Activated CD4-positive, alpha-beta T cell treated with anti-CD3 and anti-CD28 coated beads, Interleukin-2, amount 50 U/mL, for 16 hours (primary cell): ENCODE measurements at places on chromosomes 6 and 20.

DNA sequence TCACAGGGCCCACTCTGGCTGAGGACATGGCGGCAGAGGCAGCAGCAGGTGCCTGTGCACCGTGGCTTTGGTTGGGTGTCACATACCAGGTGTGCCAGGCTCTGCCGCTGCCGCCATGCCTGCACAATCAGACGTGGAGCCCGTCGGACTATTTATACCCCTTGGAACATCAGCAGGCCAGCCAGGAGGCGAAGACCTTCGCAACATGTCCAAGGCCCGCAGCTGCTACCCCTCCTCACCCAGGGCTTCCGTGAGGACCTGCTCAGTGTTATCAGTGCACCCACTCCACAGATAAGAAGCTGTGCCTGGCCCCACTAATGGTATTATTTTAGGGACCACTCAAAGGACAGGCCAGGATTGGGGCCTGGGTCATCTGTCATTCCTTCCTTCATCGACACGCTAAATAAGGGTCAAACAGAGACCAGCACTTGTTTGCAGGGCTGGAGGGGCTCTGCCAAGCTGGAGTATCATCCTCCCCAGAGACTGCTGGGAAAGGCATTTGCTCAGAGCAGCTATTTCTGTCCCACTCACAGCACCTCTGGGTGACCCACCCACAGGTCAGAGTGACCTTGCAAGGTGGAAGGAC is 109.2 kb downstream of the BMP7 start:
- no peak for DNase-seq

- peak; percentile 79 for DNase-seq
Measured at GRCh38 chr20:17992224-17992637, 23.4 kb downstream of the MGME1 start.

- no peak for DNase-seq
Measured at GRCh38 chr6:119125576-119125975, 47.1 kb upstream of the FAM184A start.

GRCh38 chr20:10172998-10173655 is 45.5 kb upstream of the SNAP25 start:
- no peak for DNase-seq

GRCh38 chr20:11852189-11852588 is 65.5 kb upstream of the BTBD3 start:
- no peak for DNase-seq

DNA sequence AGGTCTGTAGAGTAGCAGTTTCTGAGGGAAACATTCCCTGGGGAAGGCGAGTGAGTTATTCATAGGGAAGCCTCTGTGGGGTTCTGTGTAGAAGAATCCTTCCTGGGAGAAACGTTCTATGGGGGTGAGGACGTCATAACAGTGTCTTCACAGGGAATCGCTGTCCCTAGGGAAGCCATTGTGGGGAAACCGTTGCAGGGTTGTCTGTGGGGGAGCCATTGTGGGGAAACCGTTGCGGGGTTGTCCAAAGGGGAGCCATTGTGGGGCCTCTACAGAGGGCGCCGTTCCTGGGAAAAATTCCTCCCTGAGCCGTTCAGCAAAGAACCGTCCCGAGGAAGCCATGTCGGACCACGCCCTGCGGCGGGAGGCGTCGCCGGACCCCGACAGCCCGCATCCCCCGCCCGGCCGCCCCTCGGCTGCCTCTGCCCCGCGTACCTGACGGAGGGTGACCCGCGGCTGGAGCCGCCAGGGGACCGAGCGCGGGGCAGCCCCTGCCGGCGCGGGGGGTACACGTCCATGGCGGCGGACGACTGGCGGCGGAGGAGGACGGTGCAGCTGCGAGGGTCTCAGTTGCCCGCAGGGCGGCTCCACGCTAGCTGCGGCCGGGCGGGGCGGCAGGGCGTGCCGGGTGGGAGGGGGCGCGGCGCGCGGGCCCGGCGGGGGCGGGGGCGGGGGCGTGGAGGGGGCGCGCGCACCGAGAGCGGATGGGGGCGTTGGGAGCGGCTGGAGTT is at the start of gene DNAAF9:
Gene DNAAF9 (minus strand): TSS at position 630 of the 731 bp plus-strand sequence. CDS start 112 bp downstream, at position 518.
- DNase-seq, result peak; percentile 37

DNA sequence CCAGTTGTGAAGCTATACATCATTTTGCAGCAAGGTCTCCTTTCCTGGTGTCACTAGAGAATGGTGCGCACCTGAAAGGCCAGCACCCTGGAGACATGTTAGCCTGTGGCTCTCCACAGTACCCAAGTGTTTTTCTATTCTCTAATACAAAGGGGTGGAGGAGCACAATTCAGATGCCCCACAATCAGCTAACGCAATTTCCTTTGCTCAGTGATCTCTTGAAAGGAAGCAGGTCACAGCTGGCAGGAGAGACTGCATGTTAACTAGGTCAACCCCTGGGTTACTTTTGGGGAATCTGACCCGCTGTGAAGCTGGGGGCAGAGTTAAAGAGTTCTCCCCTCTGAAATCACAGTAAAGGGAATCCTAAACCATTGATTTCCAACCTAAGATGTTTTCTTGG is 92.5 kb downstream of the B3GAT2 start:
- no peak for DNase-seq

- DNase-seq, result no peak
Measured at GRCh38 chr20:33490934-33491656, 1.2 kb downstream of the CBFA2T2 start.

DNA sequence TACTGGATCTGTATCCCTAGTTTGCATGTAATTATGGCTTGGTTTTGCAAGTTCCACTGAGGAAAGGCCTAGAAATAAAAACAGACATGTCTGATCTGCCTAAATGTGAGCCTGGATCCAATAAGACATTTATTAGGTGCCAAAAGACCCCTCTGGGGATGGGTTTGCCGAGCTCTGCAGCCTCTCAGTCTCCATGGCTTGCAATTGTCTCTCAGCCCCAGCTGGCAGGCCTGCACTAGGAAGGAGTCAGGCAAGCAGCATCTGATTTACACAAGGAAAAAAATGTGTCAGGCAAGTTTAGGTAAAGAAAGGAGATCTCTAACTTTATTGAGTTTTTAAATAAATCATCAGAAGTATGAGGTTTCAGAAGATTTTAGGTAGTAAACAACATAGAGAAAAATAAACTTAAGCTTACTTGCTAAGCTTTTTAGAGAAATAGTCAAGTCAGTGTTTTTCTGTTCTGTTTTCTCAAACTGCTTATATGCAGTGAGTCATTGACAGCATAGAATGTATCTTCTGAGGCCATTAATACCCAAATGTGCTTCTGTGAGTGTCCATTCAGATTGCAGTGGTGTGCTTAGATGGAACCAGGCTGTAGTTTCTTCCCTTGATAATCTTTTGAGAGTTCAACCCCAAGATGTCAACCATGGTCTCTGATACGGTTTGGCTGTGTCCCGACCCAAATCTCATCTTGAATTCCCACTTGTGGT is 121.0 kb downstream of the FHL5 start:
- no peak for DNase-seq

DNA sequence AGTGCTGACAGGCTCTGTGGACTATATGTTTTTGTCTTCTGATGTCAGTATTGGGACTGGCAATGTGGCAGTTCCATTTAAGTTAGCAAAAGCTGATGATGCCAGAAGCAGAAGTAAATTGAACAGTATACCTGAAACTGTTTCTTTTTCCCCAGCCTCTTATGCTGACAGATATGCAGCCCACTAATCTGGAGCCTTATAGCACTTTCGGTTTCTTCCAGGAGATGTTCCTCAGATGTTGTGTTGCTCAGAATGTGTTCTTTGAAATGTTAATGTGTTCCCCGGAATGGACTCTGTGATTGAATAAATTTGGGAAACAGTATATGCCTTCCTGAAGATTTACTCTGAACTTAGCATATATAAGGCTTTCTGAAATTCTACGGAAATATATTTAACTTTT is 80.7 kb upstream of the MRAP2 start:
- peak; percentile 16 for DNase-seq

DNA sequence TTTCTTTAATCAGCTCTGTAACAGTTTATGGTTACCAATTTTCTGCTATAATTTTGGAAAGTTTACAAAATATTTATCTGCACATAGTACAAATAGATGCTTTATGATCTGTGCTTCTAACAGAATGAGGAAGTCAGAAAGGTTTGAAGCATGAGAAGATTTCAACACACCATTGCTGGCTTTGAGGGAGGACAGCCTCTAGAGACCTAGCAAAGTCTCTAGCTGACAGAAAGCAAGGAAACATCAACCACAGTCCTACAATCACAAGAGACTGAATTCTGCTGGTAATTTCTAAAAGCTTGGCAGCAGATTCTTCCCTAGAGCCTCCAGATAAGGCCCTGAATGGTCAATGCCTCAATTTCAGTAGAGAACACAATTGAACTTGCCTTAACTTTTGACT is 750.8 kb upstream of the SLC35B3 start:
- no peak for DNase-seq

- DNase-seq, result no peak
Measured at GRCh38 chr6:71908162-71908765, 21.9 kb downstream of the RIMS1 start.

DNA sequence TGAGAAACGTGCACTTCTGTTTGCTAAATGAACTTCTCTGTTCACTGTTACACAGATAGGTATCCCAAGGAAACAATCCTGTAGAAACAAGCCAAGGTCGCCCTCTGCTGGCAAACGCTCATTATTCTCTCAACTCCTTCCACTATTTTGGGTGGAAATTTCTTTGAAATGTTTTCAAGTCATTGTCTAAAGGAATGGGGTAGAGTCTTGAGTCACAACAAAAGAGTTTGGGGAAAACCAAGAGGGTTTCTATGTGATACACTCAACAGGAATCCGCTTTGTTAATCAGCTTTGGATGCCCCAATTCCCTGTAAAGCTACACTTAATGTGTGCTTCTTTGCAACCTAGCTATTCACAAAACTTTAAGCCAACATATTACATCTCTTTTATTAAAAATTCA is 4.6 kb upstream of the RAE1 start:
- DNase-seq, result peak; percentile 63

- DNase-seq, result no peak
Measured at GRCh38 chr6:120646101-120646500, 688.2 kb downstream of the TBC1D32 start.

DNA sequence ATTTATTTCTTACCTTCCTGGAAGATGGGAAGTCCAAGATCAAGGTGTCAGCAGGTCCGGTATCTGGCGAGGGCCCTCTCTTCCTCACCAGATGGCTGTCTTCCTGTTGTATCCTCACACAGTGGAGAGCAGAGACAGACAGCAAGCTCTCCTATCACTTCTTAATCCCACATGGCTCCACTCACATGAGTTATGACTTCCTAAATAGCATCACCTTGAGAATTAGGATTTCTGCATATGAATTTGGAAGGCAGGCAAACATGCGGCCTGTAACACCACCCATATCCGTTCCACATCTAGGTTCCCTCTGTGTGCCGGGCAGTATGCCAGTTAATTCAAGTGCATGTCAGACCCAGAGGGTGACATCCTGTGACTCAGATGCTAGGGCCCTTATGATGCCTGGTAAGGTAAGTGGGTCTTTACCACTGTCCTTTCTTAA is 2.1 kb downstream of the RAET1E start:
- DNase-seq, result peak; percentile 20

DNA sequence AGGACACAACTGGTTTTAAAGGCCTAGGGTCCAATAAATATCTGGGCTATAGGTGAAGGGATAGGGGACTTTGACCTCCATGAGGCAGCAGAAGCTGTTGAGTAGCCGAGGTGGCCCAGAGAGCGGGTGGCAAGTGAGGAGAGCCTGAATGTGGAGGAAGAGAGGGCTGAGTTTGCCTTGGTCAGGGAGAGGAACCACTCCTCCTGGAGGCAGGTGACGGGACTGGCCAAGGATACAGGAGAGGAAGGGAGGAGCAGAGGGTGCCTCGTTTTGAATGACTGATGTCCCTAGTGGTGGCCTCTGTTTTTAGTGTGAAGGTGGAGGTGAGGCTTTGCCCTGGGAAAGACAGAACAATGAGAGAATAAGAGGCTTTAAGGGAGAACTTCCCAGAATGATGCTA is 19.1 kb upstream of the AAR2 start:
- no peak for DNase-seq

- DNase-seq, result peak; percentile 78
Measured at GRCh38 chr6:20599302-20600051, 65.2 kb downstream of the CDKAL1 start.

DNA sequence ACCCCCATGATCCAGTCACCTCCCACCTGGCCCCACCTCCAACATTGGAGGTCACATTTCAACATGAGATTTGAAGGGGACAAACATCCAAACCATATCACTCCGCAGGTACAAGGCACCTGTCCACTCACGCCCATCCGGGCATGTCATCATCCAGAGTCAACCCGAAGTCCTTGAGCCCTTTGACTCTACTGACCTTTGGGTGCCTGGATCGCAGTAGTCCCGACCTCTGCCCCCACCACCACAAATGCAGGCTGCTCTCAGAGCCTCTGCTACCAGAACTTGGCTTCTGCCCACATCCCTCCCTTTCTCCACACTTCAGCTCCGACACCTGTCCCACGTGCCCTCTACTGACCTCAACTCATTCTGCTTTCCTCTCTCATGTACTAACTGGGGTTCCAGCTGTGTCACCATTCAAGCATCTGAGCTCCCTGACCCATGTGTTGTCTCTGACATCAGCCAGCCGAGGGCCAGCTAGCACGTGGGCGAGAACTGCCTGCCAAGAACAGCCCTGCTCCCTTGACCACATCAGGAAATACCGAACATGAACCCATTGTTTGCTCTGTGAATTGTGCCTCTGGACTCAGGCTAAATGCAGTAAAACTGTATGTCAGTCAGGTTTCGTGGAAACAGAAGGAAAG is 498.3 kb upstream of the SULF2 start:
- DNase-seq, result no peak

- peak; percentile 20 for DNase-seq
Measured at GRCh38 chr20:62571669-62572344, 70.5 kb upstream of the SLCO4A1 start.

- peak; percentile 49 for DNase-seq
Measured at GRCh38 chr6:111714416-111715270, 109.0 kb upstream of the TRAF3IP2 start.

DNA sequence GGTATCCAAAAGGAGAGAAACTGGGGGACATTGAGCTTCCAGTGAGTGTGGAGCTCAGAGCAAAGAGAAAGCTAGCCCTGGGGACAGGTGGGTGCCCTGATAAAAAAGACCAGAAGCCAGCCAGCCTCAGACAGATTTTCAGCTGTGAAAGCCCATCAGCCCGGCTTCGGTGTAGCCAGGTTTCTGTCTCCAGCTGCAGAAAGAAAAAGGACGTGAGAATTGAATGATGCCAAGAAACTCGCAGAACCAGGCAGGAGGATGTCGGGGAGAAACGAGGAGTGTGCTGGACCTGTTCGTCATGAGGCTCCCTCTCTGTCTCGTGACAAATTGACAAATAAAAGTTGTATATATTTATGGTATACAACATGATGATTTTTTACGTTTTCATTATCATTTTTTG is 63.3 kb downstream of the CDH4 start:
- DNase-seq, result no peak

DNA sequence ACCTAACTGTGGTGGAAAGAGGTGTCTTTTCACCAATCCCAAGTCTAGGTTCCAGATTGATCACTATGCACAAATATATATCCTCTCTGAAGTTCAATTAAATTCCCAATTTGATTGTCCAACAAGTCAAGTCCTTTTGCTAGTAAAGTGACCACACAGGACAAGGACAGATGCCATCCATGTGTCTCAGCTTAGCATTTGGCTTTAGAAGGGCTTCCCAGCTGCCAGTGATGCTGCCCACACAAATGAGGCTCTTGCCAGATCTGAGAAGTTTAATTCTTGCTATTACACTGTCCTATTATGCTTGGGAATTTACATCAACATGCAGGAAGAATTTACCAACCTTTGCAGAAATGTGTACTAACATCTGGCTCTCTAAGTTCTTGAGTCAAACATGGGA is 108.5 kb downstream of the COL9A1 start:
- DNase-seq, result no peak
